ENCODE measurements at places on chromosomes 7 and 10.
A peak's percentile ranks its signal among the peaks of the same experiment; 100 is the strongest.

DNA sequence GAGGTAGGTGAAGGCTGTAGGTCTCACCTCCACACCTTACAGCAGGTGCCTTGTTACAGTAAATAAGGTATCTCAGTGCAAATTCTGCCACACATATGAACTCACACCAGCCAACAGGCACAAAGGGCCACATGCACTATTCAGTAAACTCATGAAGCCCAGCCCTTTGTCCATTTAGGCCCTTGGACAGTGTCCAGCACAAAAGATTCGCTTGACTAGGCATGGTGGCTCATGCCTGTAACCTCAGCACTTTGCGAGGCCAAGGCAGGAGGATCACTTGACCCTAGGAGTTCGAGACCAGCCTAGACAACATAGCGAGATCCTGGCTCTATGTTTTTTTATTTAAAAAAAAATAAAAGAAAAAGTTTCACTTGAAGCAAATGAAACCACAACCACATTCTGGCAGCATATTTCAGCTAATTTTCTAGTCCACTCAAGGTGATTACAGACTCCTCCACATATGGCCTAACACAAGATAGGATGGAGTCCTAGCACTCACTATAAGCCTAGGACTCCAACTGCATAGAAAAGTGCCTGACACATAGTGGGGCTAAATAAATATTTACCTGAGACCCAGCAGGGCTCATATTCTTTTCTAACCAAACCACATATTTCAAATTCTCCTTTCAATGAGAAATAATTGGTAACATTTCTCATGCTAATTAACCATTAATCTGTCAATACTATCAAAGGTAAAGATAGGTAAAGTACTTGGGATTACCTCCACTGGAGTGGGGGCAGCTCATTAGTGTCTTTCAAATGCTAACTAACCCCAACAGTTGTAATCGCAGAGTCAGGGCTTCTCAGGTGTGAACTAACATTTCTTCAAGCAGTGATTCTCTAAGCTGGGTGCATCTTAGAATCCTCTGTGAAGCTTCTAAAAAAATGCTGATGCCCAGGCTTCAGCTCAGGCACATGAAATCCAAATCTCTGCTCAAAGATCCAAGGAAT, 4.5 kb upstream of the ANKRD1 start:
- DNase-seq = no peak

GRCh38 chr10:1548596-1548995, 188.7 kb downstream of the ADARB2 start:
- no peak for DNase-seq

DNA sequence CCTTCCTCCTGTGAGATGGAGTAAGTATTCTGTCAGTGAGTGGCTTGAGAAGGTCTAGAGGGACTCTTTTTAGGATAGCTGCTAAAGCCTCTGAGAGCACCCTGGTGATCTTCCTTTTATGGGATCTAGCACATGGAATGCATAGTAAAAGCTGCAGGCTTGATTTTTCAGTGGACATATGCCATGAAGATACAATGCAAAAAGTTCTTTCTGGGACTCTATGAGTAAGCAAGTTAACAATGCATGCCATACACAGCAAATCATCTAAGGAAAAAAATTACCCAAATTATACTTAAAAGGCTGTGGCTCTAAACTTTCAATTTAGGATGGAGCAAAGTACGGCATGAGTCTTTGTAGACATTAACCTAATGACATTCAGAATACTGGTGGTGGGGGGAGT, 154.5 kb downstream of the SGMS1 start:
- DNase-seq = no peak

GRCh38 chr7:44398953-44399574, 73.7 kb upstream of the CAMK2B start:
- no peak for DNase-seq

DNA sequence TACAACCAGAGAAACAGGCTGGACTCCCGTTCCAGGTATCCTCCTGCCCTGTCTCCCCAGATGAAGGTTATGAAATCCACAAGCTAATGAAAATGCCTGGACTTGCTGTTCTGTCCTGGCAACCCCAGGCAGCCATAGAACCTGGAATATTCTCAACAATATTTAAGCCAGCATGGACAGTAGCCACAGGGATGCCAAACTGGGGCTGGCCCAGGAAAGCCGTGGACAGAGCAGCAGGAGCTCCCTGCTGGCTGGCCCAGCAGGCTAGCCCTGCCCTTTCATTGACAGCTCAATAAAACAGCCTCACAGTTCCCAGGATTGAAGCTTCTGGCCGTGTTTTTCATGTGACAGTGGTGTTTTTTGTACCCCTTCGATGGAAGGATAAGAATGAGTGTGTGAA, 230.6 kb downstream of the BMPER start:
- no peak for DNase-seq

DNA sequence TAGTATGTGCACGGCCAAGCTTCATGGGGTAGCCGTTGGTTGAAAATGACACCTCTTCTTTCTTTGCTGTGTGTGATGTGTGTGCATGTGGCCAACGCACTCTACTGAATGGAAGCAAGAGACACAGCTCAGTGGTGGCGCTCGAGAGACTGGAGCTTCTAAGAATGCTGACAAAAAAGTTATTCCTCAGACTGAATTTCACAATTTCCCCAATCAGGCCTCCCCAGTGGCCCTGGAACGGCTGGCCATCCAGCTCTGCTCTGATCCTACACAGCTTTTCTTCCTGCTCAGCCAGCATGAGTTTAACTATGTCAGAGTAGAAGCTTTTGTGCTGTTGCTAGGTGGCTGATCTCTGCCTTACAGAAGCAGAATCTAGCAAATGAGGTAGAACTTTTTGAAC, 186.7 kb upstream of the PLXDC2 start:
- peak; percentile 57 for DNase-seq

DNA sequence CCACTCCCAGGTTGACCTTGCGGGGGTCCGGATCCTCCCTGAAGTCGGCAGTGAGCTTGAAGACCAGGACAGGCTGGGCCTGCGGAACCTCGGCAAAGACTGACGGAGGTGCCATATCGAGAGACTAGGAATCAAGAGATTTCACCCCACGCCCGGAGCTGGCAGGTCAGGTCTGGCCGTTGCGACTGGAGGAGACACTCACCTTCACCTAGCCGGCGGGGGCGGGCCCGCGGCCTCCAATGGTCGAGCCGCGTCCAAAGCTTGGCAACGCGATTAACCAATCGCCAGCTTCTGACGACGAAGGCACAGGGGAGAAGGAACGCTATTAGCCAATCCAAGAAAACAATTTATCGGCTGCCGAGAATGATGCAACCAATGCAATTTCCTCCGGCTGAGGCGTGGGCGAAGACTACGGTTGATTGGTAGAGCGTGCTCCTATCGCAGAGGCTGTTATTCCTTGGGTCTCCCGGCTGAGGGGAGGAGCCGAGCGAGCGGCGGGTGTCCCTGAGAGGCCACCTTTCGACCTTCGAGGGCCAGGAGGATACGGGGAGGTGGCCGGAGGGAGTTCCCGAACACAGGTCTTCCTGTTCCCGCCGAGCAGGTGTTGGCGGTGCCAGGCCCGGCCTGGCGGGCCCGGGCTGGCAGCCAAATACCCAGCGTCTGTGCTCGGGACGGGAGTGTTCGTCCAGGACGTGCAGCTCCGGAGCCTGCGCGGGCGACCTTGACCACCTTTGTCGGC, at the start of gene GOT1:
Gene GOT1 (minus strand): TSS at position 174 of the 739 bp plus-strand sequence. CDS start 59 bp downstream, at position 115.
- DNase-seq = peak; percentile 98
